ENCODE measurements at places on chromosomes 12 and 14.

DNA sequence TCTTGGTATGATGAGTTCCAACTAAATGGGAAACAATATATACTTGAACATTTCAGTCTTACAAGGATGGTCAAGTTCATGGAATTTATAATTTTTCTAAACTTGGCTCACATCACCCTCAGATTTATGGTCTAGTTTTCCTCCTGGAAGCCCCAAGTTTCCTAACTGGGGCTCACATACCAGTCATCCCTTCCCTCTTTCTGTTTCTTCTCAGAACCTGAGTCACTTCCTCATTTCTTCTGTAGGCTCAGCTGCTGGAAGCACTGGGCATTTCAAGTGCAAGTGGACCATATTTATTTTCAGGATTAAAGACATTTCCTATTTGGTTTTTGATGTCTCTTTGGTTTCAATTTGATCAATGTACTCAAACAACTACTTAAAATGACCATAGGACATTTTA is 55.4 kb downstream of the GRIP1 start:
- no peak for DNase-seq

DNA sequence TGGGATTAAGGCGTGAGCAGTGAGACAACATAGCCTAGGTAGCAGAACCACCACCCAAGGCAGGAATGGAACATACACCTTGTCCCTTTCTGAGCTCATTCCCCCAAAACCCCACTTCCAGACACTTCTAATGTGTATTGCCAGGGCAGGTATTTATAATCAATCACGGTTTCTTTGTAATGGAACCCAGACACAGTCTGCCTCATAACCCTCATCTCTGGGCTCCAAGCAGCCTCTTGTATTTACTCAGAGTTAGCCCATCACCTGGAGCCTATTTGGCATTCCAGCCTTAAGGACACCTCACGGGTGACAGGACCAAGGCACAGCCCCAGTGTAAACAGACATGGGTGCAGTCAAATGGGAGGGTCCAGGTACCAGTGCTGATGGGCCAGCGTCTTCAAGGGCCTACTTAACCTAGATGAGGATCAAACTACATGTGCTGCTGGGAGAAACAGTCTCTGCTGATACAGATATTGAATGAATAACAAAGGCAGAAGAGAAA is 2.5 kb upstream of the HIGD1C start:
- DNase-seq, result no peak

- DNase-seq, result no peak
These were observed 151.6 kb downstream of the HELB start for GRCh38 chr12:66453844-66454243.

DNA sequence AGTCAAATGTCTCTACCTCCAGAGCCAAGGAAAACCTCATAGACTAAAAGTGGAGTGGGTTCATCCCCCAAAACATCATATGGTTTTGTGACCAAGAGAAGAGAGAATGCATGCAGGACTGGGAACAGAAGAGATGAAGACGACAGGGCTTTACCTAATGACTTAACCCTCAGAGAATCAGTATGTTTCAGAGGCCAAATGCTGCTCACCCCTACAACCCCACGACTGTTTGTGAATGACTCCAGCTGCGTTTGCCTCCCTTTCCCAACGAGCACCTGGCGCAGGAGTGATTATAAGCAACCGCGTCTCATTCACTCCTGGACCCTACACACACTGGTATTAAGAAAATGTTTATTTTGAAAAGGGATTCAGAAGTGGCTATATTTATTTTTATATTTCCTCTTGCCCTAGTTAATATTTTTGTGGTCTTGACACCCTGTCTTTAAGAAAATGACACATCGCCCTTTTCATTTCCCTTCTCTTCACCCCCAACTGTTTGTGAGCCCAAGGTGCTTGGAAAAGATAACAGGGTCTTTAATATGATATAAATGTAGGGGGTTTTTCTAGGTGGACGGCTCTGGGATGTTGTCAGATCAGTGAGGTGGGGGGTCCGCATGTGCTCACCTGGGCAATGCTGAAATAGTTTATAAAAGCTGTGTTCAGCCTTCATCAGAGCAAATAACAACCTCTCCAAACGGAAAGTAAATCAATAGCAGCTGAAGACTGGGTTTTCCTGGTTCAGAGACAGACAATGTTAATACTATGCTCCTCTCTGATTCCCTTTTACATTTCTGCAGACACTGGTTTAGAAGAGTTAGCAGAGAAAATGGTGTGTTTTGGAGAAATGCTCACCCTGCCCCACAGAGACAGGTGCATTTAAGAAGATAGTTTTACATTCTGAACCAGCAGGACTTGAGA is 77.7 kb downstream of the SLC15A4 start:
- no peak for DNase-seq

- no peak for DNase-seq
These were observed 66.0 kb upstream of the DIO3 start for GRCh38 chr14:101495284-101495683.

DNA sequence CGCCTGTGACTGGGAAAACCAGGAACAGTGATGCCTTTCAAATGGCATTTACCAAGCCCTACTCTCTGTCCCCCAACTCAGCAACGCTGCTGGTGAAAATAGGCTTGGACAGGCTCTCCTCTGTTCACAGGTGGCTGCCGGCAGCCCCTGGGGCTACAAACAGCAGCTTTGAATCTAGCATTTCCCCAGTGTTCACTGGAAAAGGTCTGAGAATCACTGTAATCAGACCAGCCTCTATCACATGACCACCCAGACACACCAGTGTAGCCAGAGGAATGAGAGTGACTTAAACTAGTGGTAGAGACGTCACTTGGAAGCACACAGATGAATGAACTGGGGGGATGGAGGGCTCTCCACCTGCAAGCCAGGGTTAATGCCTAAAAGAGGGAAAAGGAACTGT is 151.8 kb downstream of the FOXN3 start:
- no peak for DNase-seq

- DNase-seq, result no peak
These were observed 21.5 kb downstream of the FAM222A start for GRCh38 chr12:109735051-109735521.

DNA sequence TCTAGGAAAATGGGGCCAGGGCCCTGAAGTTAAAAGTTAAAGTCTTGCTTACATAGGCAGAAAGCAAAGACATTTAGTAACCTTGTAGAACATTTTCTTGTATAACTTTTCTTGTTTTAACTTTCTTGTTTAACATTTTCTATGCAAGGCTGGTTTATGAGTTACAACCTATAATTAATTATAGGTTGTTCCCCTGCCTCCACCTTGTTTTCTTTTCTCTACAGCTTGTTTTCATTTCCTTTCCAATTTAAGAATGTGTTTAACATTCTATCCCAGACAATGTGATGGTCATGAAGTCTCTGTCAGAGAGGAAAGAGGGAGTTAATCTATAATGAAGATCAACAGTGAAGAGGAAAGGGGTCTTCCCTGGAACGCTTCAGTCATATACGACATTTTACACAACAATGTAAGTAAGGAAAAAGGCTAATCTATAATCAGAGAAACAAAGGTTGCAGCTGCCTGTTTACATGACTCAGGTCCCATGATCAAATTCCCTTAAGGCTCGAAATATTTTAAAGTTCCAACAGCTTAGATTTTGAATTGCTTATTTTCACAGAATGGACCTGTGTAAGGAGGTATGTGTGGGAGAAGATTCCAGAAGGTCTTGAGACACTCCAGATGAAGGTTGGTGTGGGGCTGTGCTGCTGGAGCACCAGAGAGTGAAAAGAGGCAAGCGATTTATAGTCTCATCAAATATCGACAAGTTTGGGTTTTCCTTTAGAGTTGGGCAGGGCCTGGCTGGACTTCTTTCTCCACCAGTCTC is 34.2 kb upstream of the TCL1B start:
- DNase-seq, result no peak

- no peak for DNase-seq
These were observed 716.8 kb downstream of the LRFN5 start for GRCh38 chr14:42323426-42323825.

DNA sequence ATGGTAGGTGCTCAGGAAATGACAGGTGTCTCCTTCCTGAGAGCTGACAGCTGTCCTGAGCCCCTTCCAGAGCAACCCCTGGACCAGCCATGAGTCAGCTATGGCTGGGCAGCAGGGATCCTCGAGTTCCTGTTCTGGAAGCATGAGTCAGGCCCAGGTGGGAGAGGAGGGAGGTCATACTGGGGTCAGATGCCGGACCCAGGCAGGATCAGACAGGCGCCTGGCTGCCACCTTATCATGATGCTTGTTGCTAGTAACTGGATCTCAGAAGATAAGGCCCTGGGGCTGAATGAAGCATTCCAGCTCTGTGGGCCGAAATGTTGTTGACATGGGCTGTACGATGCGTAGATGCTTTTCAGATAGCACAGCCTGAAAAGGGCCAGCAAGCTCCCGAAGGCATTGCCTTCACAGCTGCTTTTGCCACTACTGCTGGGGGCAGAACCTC is 17.4 kb upstream of the KRT7 start:
- no peak for DNase-seq

DNA sequence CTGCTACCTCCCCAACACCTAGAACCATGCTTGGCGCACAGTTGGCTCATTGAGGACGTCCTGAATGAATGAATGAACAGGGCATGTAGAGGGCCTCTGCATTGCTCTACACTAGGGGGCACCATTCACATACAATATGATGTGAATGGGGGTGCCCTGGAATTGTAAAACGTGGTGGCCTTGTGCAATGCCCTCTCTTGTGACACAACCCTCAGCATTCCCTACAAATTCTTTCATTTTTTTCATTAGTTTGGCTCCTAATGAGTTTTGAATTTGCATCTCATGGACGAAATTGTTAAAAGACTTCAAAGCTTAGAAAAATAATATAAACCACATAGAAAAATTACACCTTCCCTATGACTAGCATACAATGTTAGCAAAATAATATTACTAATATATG is 2.3 kb upstream of the DIO2 start:
- DNase-seq, result no peak

GRCh38 chr12:103652808-103653207 is 65.7 kb downstream of the STAB2 start:
- DNase-seq, result no peak

GRCh38 chr12:130424858-130425697 is 87.4 kb downstream of the PIWIL1 start:
- no peak for DNase-seq

DNA sequence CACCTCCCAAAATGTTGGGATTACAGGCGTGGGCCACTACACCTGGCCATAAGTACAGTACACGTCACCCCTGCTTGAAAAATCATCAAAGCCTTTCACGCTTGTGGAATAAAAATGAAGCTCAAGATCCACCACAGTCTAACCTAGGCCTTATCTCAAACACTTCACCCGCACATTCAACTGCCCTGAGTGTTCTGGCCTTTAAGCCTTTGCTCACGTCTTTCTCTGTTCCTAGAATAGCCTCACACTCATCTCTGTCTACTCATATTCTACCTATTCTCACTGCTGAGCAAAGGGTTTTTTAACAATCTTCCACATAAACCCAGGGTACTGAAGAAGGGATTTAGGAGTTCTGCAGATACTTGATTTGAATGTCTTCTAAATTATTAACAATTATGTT is 9.9 kb downstream of the CALCOCO1 start:
- DNase-seq, result no peak

GRCh38 chr12:56565510-56566101 is 44.0 kb downstream of the RBMS2 start:
- DNase-seq, result peak; percentile 9

DNA sequence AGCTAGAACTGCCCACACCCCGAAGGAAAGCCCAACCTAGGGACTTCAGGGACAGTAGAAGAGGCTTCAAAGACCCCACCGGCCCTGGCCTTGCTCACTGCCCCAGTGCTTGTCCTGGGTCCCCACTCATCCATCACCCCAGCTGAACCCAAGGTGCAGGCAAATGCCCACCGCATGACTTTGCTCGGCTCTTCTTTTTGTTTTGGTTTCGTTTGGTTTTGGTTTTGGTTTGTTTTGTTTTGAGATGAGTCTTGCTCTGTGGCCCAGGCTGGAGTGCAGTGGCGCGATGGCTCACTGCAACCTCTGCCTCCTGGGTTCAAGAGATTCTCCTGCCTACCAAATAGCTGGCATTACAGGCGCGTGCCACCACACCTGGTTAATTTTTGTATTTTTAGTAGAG is 9.0 kb downstream of the CCDC85C start:
- no peak for DNase-seq

GRCh38 chr12:24728366-24728765 is 220.5 kb downstream of the BCAT1 start:
- no peak for DNase-seq

- no peak for DNase-seq
These were observed 25.6 kb downstream of the ATXN2 start for GRCh38 chr12:111573476-111573875.

- peak; percentile 15 for DNase-seq
These were observed 358.0 kb downstream of the DAD1 start for GRCh38 chr14:22231018-22231417.

All from activated CD8-positive, alpha-beta memory T cell treated with anti-CD3 and anti-CD28 coated beads for 4 hours (primary cell).